Stimulated activated CD8-positive, alpha-beta memory T cell treated with anti-CD3 and anti-CD28 coated beads, Interleukin-7, amount 100 ng/mL, for 1 hour (primary cell): ENCODE measurements at places on chromosomes 3 and 15.
A peak's percentile ranks its signal among the peaks of the same experiment; 100 is the strongest.

DNA sequence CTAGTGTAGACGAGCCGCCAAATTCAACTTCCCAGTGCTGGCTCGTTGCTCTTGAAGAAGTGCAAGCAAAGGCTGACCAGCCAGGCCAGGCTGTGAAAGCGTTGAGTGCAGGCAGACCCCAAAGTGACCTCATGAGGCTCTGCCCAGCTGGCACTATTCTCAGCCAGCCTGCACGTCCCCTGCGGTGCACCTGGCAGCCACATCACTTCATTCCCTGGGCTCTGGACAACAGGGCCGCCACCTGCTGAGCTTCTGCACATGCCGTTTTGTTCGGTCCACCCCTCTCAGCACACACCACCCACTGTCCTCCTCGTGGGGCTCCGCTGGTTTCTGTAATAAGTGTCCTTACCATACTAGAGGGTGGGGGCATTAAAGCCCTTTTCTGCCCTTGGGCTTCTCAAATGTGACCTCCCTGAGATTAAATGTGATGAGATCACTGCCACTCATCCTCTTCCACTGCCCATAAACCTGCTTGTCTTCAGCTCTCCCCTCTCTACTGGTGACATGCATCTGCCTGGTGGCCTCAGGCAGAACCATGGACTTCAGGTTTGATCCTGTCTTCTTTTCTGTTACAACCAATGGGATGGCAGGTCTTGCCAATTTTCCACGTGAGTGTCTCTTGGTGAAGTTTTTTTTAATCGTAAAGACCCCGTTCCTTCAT is 6.1 kb downstream of the RASGRF1 start:
- no peak for DNase-seq

- DNase-seq: no peak
Measured at GRCh38 chr3:498487-498886, 301.9 kb downstream of the CHL1 start.

- no peak for DNase-seq
Measured at GRCh38 chr15:80619680-80620079, 75.4 kb upstream of the ABHD17C start.

DNA sequence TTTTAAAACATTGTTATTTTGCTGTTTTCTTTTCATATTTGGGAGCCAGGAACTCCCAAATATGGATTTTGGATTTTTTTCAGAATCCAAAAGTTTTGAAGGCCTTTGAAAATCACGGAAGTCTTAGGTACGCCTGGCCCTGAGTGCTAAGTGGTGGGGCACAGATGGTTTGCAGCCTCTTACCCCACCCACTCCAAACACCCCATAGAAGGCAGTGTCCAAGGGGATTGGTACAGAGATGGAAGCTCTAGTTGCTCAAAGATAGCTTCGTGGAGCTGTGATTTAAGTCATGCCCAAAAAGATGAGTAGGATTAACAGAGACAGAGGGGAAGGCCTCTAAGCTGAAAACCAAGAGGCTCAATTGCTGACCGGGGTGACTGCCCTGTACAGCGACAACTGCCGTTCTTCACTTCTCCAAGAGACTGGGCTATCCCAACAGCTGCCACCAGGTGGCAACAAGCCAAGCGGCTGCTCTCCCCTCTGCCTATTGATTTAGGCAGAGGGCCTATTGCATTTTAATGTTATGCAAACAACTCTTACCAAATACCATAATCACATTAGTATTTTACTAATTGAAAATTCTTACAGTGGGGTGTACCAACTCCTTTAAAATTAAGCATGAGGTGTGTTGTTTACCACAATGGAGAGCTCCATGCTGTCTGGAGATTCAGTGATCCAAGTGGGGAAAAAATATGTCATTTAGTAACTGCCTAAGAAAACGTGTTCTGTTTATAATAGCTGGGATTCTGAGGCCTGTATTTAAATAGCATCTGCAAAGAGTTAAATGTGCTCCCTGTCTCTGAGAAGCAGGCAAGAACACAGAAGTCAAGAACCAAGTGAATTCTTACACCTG is 64.0 kb upstream of the C15orf61 start:
- peak; percentile 60 for DNase-seq

GRCh38 chr3:29349049-29349448 is 68.2 kb downstream of the RBMS3 start:
- no peak for DNase-seq

DNA sequence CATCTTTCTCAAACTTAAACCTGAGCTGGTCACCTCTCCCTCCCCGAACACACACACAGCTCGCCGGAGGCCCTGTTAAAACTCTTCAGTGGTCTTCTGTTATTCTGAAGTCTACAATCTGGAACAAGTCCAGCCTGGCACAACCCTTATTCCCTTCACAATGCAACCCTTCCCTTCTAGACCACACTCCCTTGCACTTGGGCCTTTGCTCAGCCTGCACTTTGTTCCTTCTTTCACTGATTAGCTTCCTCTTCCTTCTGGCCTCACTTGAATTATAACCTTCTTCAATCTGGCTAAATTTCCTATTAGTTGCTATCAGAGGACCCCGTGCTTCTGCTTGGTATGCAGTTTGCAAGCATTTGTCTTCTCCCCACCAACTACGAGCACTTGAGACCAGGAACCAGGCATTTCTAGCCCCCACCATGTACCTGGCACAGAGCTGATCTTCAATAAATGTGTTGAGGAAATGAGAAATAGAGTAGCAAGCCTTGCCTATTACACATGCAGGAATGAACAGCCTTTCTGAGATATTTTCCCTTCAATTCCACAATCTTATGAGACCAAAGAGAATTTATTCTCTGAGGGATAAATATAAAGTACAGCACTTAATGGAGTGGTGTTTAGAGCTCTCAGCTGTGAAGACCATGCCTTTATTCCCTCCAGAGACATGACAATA is 663.1 kb upstream of the ADAMTS9 start:
- DNase-seq: no peak
